ENCODE measurements at places on chromosomes 1 and 21.

- peak; percentile 7 for DNase-seq
Measured at GRCh38 chr1:12275370-12275769, 45.5 kb downstream of the VPS13D start.

GRCh38 chr21:32735524-32735923, 7.7 kb upstream of the SYNJ1 start:
- no peak for DNase-seq

DNA sequence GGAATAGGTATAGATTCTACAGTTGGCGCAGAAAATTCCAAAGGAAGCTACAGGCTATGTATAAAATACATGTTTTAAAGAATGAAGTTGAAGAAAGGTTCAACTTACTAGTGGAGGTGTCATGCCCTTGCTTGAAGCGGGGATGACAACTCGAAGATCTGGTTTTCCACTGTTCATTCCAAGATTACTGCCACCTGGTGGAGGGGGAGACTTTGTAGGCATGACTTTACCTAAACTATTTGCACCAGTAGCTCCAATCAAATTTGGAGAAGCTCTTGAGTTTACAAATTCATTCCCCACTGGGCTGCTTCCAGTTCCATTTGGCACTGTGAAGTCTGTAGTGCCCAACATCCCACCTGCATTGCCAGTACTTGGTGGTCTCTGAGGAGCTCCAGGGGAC, 81.7 kb downstream of the AXDND1 start:
- DNase-seq: no peak

DNA sequence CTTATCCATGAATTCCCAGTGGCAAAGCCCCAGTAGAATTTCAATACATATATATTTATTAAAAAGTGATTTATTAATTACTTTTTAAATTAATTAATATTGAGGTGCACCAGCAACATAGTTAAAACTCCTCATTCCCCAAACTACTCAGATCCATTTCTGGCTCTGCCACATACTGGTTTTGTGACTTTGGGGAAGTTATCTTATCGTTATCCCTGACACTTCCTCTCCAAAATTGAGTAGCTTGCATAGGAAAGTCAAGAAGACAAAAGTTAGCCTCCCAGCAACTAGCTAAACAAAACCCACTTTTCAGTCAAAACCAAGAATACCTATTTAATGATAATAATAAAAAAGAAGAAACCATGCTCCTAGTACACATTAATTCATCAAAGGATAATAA, 35.9 kb downstream of the TCP10L start:
- DNase-seq: no peak

DNA sequence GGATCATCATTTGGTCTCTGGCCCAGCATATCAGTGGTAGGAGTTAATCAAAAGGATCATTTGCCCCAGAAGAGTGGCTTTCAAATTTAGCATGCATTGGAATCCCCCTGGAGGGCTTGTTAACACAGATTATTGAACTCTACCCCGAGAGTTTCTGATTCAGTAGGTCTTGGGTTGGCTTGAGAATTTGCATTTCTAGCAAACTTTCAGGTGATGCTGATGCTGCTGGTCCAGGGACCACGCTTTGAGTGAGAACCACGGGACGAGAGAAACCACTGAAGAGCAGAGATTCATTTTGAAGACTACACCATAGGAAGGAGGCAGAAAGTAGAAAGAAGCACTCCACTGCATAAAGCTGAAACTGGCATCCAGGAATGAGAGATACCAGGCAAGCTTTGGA, 81.3 kb upstream of the DUSP10 start:
- no peak for DNase-seq

DNA sequence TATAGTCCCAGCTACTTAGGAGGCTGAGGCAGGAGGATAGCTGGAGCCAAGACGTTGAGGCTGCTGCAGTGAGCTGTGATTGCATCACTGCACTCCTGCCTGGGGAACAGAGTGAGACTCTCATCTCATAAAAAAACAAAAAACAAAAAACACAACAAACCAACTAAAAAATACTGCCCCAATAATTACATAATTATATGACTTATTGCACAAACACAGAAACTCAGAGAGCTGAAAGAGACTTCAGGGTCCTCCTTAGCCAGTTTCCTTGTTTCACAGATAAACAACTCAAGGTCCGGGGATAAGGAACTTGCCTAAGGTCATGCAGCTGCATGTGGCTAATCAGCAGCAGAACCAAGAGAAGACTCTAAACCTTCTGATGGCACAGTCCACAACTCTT, 11.9 kb downstream of the EXTL2 start:
- no peak for DNase-seq

- DNase-seq: no peak
Measured at GRCh38 chr1:87612956-87613355, 284.3 kb downstream of the LMO4 start.

DNA sequence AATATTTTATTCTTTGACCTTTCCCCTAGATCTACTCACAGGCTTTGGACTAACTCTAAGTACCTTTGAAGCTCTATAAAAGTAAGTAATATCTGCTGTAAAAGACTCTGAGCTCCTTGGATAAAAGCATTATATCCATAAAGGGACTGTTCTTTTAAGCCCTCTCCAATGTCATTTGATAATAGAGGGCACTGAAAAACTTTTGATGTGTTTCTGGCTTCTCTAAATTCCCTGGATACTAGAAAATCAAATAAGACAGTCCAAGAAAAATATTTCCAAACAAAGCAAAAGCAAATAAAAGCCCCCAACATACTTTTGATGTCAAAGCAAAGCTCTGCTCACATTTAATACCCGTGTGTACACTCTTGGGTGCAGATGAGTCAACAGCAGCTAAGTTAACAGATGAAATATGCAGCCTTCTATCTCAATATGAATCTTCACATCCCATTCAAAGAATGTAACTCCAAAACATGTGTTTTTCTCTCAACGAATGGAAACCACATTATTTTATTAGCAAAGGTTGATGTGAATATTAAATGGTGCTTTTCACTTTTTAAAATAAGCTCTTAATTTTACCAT, 230.3 kb downstream of the CENPF start:
- DNase-seq: no peak

- no peak for DNase-seq
Measured at GRCh38 chr1:107004421-107004820, 52.1 kb upstream of the PRMT6 start.

- no peak for DNase-seq
Measured at GRCh38 chr1:206411321-206411720, 59.0 kb upstream of the IKBKE start.

- DNase-seq: no peak
Measured at GRCh38 chr1:233620065-233620464, 6.2 kb downstream of the KCNK1 start.

DNA sequence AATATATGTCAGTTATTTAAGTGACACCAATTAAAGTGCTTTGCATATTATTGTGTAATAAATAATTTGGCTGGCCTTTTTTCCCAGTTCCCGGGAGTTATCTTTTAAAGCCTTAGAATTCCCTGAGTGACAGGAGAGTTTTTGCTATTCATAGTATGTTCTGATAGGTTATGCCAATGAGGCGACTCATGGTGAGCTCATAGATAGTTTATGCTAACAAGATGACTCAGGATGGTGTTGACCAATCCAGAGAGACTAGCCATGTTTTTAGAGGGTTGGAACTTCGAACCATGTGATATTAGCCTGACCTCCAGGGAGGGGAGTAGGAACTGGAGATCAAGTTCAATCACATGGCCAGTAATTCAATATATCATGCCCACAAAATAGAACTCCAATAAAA, 310.8 kb downstream of the USP25 start:
- no peak for DNase-seq

DNA sequence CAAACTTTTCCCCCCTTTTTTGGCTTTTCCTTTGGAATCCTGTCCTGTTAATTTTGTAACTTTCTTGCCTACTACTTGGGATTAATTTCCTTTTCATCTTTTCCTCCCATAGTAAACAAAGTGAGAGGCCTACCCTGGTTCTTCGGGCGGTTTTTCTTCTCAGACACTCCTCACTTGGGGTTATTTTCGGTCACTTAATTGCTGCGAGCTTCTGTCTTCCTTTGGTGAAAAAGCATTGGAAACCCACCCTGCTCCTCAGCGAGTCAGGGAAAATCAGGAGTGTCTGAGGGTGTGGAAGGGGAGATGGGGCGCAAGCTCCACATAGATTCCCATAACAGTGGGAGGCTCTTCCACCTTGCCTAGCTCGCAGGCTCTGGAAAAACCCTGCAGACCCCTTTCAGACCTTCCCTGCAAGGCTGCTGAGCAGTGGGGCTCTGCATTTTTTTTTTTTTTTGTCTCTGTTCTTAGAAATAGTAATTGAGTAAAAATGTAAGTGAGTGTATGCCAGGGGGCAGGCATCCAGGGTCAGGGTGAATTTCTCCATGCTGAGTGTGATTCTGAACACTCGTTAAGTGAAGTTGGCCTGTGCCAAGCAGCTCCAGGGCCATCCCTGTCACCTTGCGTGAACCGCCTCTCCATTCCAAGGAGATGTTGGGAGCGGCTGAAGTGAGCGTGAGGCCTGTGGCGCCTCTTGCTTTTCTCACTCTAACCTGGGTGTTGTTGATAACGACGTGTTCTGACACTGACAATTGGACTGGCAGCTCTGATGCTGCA, 20.3 kb downstream of the TGFB2 start:
- no peak for DNase-seq

DNA sequence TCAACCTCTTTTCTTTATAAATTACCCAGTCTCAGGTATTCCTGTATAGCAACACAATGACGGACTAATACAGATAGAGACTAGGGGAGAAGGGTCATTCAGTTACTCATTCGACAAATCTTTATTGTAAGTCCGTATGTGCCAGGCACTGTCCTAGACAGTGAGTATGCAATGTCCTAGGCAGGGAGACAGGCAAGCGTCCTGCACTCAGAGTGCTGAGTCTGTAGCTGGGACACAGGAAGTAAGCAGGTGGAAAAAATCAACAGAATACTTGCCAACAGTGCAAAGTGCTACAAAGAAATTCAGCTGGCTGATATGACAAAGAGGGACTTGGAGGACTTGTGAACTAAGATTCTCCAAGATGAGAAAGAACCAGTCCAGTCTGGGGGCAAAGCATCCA, 92.2 kb upstream of the ZBTB40 start:
- no peak for DNase-seq

DNA sequence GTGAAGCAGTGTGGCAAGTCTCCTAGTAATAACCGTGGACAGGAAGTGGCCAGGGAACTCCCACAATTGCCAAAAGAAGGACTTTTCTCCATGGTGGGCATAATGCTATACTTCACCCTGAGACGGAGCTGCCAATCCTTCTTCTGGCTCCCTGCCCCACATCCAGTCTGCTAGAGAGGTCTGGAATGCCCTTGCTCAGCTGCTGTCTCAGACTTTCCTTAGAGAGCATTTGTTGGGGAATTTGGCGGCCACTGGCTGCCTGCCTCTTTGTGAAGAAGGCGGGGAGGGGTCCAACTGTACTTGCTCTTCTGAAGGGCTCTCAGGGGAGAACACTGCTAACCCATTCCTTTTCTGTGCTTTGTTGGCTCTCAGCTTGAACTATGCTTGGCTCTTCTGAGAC, 123.7 kb upstream of the EDN2 start:
- DNase-seq: no peak

DNA sequence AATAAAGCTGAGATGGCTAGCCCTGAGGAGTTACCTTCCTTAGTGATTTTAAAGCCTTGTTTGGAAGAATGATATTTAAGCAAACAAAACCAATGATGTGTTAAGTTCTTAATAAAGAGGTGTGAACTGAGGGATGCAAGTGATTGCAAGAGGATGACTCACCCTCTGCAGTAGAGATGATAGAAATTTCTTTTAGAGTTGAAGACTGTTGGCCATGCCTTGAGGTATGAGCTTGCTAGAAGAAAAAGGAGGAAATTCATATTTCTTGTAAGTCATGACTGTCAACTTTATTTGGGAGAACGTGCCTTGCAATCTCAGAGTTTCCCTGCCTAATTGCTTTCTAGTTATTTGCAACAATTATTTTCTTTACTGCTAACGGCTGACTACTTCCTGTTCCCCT, 94.7 kb downstream of the PLA2G4A start:
- no peak for DNase-seq

DNA sequence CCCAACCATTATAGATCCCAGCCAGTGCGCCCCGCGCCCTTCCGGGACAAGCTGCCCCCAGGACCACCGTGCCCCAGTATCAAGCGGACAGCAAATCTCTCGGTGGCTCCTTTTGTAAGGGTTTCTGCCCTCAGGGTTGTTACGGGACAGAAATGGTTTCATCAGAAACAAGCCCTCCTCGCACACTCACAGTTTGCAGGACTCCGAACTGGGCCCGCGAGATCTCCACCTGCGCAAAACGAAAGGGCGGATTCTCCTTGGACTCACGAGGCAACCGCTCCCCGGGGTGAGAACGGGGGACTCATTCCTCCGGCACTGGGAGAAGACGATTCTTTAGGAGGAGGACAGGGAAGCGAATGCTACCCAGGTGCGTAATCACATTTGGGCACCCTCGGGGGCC, 51.1 kb upstream of the H6PD start:
- no peak for DNase-seq
